ENCODE measurements at places on chromosomes 13 and 19.

DNA sequence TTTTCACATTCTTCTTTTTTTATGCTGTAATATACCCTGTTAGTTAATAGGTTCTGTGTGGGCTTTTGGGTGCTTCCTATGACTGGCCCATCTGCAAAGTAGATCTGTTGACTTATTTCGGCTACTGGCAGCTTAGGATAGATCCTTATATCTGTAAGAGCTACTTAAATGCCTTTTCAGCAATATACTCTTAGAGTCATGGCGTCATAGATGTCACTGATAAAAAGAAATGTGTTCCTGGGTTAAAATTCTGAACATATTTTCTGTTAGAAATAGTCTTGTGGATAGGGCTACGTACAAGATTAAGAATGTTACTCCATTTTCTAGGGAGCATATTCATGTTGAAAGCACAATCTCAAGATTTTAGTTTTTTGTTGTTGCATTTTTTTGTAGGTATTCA is 4.7 kb downstream of the AKAP11 start:
- DNase-seq: no peak

DNA sequence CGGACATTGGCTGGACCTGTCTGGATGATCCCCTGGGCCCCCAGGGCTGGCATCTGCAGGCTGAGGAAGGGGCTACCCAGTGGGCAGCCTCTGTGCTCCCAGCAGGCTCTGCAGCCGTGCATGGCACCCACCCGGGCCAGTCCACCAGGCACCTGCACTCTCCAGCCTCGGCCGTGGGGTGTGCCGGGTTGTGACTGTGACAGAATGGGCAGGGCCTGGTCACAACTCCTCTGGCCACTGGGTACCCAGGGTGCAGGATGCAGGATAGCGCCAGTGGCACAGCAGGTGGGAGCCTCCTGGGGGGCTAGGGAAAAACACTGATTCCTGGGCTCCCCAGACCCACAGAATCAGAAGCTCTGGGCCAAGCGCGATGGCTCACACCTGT is 10.0 kb downstream of the PEX11G start:
- DNase-seq: no peak

DNA sequence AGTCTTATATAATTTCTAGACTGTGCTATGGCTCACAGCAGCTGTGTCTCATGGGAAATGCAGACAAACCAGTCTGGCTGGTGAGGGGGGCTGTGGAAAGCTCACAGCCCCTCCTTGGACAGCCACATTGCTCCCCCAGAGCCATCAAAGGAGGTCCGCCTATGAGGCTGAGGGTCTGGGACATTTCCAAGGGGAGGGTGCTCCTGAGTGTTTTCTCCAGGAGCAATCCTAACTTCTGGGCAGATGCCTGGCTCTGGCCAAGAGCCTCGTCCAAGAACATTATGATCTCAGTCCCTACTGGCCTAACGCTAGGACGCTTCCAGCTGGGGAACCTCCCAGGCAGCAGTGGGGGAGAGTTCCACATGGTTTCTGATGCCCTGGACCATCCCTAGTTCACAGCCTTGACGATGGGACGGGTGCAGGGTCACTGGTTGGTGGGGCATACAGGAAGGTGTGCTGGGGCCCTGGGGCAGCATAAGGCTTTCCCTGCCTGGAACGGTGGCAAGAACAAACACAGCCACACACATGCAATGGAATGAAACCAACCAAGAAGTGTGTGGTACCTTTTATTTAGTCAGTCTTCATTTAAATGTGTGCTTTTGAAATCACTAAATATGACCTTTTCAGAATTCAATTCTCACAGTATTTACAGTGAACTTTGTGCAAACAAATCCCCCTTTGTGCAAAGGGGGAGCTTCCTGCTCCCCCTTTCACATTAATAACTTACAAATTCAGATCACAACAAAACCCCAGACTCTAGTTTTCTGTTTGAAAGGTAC is 60.6 kb downstream of the CDADC1 start:
- no peak for DNase-seq

DNA sequence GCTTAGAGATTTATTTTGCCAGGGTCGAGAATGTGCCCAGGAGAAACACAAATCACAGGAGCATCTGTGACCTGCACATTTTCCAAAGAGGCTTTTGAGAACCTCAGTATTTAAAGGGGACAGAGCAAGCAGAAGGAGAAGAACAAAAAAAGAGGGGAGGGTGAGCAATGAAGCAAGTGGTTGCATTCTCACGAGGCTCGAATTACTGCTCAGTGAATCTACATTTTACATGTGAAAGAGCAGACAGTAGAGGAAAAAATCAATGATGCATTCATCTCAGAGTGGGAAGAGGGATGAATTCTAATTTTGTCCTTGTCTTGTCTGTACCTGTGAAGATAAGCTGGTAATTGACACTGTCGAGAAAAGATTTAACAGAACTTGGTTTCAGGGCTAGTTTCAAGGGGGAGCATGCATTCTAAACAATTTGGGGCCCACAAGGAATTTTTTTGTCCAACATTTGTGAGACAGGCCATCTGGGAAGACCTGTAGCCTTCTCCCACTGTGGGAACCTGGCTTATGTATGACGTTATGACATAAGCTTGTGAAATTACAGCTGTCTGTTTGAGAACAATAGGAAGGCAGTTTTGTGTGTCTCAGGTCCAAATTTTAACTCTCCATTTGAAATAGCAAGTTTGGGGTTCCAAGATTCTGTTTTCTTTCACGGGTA is 855.1 kb downstream of the SLITRK5 start:
- DNase-seq: no peak

GRCh38 chr19:45934551-45935230 is 20.1 kb upstream of the NANOS2 start:
- DNase-seq: no peak

GRCh38 chr13:76619631-76620030 is 266.6 kb downstream of the KCTD12 start:
- no peak for DNase-seq

DNA sequence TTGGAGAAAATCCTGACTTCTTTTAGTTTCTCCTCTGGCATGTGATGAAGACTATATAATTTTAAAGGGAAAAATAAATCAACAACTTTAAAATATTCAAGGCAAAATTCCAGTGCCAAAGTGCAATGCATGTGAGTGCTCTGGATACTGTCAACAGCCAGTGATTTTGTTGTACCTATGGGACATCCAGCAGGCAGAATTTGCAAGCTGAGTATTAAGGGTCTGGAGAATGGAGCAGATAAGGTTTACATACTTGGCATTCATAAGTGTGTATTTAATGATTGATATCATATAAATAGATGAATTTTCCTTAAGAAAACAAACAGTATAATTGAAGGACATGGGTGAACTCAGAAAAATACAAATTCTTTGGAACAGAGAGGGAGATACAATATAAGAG is 703.4 kb downstream of the GPC5 start:
- DNase-seq: no peak

DNA sequence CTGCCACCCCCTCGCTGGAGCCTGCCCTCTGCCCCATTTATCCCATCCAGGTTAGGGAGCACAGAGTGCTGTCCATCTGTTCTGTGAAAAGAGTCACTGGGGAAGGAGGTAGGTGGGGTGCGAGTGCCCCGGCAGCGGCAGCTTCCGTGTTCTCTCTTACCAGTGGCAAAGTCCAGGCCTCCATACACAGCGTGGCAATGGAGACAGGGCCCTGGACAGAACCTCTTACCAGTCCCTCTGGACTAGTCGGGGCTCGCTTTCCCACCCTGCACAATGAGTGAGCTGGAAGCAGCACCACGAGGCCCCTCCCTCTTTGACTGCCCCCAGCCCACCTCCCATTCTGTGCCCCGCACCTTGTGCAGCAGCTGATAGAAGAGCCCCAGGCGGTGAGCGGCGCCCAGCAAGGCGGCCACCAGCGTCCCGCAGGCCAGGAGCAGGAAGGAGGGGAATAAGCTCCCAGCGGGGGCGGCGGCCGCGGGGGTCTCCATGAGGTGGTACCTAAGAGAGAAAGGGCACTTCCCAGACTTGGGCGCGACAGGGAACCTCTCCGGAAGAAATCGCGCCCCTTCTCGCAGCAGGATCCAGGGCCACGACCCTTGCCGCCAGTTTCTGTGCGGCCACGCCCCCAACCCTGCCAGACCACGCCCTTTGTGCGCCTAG is 17.5 kb downstream of the SYDE1 start:
- DNase-seq: no peak

DNA sequence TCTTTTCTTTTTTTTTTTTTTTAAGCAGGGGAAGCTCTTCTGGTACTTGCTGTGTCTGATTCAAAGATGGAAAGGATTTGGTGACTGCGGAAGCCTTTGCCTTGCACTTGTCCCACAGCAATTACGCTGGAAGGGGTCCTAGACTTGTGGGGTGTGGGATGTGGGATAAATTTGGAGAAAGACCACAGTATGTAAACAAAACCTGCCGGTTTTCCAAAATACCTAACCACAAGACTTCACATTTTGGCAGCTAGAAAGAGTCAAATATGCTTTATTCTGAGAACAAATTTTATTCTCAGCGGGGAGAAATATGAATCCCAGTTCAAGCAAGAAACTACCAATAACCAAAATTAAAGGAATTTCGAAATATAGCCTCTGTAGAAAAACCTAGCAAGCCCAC is 176.5 kb downstream of the SPRY2 start:
- no peak for DNase-seq

GRCh38 chr13:28056970-28057712 is 43.2 kb downstream of the FLT3 start:
- DNase-seq: no peak

DNA sequence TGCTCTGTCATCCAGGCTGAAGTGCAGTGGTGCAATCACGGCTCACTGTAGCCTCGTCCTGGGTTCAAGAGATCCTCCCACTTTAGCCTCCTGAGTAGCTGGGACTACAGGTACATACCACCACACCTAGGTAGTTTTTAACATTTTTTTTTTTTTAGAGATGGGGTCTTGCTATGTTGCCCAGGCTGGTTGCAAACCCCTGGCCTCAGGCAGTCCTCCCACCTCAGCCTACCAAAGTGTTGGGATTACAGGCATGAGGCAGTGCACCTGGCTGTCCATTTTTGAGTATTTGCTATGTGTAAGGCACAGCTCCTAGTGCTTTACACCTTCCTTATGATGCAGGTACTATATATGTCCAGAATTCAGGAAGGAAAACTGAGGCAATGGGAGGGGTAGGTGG is 138.8 kb upstream of the ZNF536 start:
- no peak for DNase-seq

DNA sequence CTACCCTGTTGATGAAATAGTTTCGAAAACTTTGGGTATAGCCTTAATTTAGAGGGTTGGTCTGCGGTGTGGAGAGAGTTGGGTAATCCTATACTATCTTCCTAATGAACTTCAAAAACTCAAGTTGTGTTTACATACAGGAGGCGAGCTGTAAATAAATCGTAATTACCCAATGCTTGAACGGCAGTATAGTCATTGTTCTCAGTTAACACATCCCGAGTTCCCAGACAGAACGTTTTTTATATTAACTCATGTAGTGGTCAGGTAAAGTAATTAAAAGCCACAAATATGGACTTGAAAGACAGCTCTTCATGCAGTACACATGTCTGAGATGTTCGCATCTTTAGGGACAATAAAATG is 1.5 kb downstream of the PDS5B start:
- DNase-seq: no peak

DNA sequence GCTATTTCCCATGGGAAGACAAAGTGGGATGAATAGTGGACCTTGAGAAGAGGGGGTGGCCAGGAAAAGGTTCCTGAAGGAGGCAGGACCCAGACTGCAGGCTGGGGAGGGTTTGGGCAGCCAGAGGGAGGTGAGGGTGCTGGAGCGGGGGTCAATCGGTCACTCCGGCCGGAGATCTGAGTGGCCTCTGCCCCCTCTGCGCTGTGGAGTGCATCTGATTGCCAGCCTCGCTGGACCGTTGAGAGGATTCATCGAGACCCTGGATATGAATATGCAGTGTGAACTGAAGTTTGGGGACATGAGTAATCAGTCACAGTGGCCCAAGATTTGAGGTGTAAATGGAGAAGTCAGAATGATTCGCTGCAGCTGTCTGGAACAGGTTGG is 5.5 kb upstream of the ZNF580 start:
- DNase-seq: no peak

DNA sequence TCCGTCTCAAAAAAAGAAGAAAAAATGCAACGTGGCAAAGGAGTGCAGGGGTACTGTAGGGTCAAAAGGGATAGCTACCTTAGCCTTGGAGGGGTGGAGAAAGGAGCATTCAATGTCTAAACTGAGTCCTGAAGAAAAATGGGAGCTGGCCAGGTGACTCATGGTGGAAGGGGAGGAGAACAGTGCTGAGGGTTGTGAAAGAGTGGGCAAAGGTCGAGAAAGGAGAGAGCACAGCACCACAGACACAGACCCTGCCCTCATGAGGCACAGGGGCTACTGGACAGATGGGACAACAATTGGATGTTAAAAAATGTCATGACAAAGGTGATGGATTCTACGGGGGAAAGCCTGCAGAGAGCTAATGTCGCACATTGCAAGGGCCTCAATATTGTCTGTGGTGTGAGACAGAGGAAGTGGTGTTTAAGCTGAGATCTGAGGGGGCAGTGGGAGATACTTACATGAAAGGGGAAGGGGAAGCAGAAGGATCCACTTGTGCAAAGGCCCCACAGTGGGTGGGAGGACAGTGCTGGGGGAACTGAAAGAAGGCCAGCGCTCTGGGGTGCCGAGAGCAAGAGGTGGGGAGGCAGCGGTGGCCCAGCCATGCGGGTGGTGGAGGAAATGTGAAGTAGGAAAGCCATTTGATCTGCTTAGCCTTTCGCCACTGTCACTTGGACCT is 42.9 kb upstream of the URAD start:
- no peak for DNase-seq

- no peak for DNase-seq
Measured at GRCh38 chr19:40312533-40312932, 27.4 kb upstream of the AKT2 start.

- DNase-seq: no peak
Measured at GRCh38 chr19:13461536-13461935, 44.7 kb downstream of the CACNA1A start.

GRCh38 chr13:42007844-42008243 is 40.6 kb upstream of the DGKH start:
- DNase-seq: no peak

- no peak for DNase-seq
Measured at GRCh38 chr19:32101206-32101605, 244.2 kb upstream of the ZNF507 start.

GRCh38 chr13:53439439-53440225 is 411.0 kb downstream of the OLFM4 start:
- DNase-seq: no peak

DNA sequence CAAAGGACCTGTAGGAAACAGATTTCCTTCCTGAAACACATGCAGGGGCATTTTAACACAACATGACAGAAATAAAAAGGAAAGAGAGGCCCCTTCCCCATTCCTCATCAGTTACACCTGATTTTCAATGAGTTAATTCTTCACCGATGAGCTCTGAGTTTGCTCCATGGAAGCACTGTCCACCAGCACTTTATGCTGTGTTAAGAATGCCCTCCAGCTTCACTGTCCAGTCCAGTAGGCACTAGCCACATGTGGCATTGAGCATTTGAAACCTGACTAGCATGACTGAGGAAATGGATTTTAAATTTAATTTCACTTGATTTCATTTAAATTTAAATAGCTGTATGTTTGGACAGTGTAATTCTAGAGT is 217.2 kb upstream of the SLC10A2 start:
- DNase-seq: no peak

- no peak for DNase-seq
Measured at GRCh38 chr13:59279576-59279975, 884.2 kb downstream of the DIAPH3 start.
